A549 treated with Hydrocortisone at 1 μM for 4 hours (cell line): ENCODE measurements at places on chromosomes 4 and X. TPM values are rescaled to one million over a fixed set of nuclear protein-coding genes. Genes with fewer than 3 reads are reported as not detected.

CXXC4 gene
- 0.01 to 0.03 TPM (median 0.02 TPM) in 4 of 5 replicates, not detected in the other for total RNA-seq

GYPE gene
- not detected in 5 replicates for total RNA-seq

IRAK1 gene
- 201 to 219 TPM (median 215 TPM) in 5 replicates for total RNA-seq

CSAG1 gene
- total RNA-seq, result 0.17 to 0.40 TPM (median 0.17 TPM) in 3 of 5 replicates, not detected in the others

DACH2 gene
- total RNA-seq, result not detected in 5 replicates

CXCL3 gene
- 2.6 to 4.0 TPM (median 3.8 TPM) in 5 replicates for total RNA-seq

TSPAN7 gene
- total RNA-seq, result 2.4 to 3.1 TPM (median 2.8 TPM) in 5 replicates

CT55 gene
- total RNA-seq, result not detected in 5 replicates

KCND1 gene
- 0.88 to 1.3 TPM (median 0.92 TPM) in 5 replicates for total RNA-seq

SULT1B1 gene
- 0.02 TPM in 5 replicates for total RNA-seq

KLHL13 gene
- total RNA-seq, result 0.20 to 0.29 TPM (median 0.21 TPM) in 5 replicates

PPARGC1A gene
- total RNA-seq, result 0.02 to 0.12 TPM (median 0.03 TPM) in 5 replicates

SLC6A8 gene
- 10.0 to 14.5 TPM (median 12.6 TPM) in 5 replicates for total RNA-seq

IGSF1 gene
- total RNA-seq, result 0.28 to 0.37 TPM (median 0.30 TPM) in 5 replicates

AWAT2 gene
- not detected in 5 replicates for total RNA-seq

POU3F4 gene
- total RNA-seq, result not detected in 5 replicates

BEX5 gene
- not detected in 5 replicates for total RNA-seq

BEX3 gene
- total RNA-seq, result 224 to 269 TPM (median 256 TPM) in 5 replicates

FATE1 gene
- not detected in 5 replicates for total RNA-seq

PABPC1L2A gene
- 0.03 TPM in 1 of 5 replicates, not detected in the others for total RNA-seq

HDAC6 gene
- 25.3 to 30.4 TPM (median 28.9 TPM) in 5 replicates for total RNA-seq

ATOH1 gene
- not detected in 5 replicates for total RNA-seq

WAS gene
- total RNA-seq, result 0.20 to 0.61 TPM (median 0.28 TPM) in 5 replicates

FGD1 gene
- total RNA-seq, result 5.3 to 7.0 TPM (median 6.5 TPM) in 5 replicates

TMEM156 gene
- total RNA-seq, result 17.9 to 22.8 TPM (median 21.0 TPM) in 5 replicates

SSX2B gene
- total RNA-seq, result not detected in 5 replicates
